ENCODE measurements at places on chromosomes 2 and 18.

DNA sequence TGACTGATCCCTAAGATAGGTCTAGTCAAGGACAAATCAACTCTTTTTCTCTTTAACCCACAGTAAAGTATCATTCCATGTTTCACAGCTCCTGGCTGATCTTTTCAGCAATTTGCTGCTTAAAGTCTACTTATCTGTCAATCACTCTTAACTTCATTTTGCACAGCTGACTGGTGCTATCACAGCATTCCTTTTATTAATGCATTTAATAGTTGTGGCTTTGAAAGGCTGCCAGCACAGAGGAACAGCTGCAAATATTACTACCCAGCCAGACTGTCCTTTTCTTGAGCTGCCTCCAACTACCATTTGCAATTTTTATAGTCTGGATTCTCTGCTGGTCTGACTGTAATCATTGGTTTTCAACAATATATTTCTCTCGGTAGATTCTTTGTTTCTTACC, 303.5 kb downstream of the STK39 start:
- no peak for DNase-seq

DNA sequence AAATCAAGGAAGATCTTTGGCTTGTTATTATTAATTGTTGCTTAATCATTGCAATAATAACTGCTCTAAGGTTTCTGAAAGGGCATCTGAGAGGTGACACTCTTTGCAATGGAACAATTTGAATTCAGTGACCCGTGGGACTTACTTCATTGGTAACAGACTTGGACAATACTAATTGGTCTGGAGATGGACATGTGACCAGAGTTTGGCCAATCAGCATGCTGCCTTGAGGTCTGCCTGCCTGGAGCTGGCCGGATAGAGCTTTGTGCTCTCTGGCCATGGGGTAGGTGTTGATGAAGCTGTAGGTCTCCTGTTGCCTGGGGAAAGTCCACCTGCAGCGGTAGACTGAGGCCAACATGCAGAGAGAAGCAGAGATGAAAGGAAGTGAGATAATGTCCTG, 24.0 kb upstream of the VPS4B start:
- DNase-seq = no peak

- DNase-seq = no peak
Observed at GRCh38 chr2:98454500-98455235, 10.0 kb downstream of the INPP4A start.

DNA sequence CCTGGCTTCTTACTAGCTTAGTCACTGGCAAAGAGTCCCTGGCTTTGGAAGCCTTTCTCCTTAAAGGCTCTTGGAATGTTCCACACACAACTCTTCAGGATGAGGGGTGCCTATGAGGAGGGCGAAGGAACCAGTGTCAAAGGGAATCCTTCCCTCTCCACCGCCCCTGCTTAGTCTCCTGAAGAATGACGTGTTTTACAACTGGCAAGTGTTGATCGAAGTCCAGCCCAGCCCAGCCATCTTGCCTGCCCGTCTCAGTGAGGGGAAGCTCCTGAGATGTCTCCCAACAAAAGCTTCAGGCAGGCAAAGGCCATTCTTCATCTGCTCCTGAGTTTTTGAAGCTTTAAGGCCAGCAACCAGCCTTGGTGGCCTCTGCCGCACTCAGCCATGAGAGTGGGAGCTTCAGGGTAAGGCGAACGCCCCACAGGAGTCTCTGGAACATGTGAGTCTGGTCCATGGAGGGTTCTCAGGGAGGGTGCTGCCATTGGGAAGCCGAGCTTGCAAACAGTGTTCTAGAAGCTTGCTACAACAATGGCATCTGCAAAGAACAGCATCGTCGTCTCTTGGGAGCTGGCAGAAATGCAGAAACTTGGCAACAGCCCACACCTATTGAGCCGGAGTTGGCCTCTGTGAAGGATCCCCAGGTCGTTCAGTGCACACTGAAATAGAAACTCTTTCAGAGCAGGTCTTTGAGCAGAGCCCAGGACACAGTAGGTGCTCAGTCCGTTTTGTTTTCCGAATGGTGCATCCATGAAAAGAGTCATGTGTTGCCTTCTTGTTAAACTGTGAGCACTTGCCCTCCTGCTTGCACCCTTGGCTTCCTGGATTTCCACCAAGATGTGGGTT, 220.7 kb downstream of the SEPTIN10 start:
- DNase-seq = no peak

DNA sequence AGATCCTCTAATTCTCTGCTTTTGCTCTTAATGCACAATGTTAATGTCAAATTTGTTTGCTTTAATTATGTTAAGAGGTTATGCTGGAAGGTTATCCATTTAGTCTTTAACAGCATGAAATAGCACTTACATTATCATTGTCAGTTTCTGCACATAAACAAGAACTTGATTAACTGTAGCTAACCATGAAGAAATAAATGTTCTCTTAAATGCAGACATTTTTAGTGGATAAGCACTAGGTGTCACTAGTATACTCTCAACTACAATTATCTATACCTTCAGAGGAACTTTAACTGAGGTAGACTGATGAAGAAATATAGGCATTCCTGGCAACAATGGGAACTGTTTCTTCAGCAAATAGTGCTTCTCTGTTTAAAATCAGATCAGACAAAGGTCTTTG, 178.8 kb upstream of the CHST9 start:
- DNase-seq = peak; percentile 34

DNA sequence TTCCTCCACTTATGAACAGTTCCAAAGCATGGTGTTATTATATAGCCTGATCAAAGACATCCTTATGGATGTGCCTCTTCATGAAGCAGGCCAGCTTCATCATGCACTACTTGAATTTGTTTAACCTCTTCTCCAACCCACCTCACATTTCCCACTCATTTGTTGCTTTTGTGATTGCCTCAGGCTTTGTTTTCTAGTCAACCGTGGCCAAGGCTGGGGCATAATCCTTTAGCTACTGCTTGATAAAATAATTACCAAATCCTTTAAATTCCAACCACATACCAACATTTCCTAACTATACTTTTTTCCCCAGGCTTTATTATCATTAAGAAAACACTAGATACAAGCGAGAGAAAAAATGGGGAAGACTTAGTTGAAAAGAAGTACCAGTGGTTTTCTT, 39.6 kb upstream of the SCN1A start:
- no peak for DNase-seq

GRCh38 chr2:99504844-99505584, 15.2 kb upstream of the REV1 start:
- DNase-seq = no peak

GRCh38 chr2:136125236-136125635, 7.3 kb upstream of the CXCR4 start:
- no peak for DNase-seq

- no peak for DNase-seq
Observed at GRCh38 chr18:1618364-1618763, 713.7 kb downstream of the ADCYAP1 start.

DNA sequence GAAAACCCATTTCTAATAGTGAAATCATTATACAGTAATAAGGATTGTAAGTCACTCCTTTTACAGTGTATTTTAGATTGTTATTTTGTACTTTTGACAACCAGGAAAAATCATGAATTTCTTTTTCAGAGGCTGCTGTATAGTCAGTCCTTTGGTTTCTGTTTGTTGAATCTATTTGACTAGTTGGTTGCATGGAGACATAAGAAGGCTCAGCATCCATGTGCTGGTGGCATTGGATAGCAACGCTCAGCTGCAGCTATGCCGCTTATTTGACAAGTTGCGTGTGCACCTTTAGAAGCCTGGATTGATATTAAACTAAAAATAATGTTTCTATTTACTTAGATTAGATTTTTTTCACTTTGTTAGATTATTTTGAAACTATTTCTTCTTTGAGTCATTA, 254.1 kb upstream of the SYT4 start:
- DNase-seq = no peak

- DNase-seq = no peak
Observed at GRCh38 chr2:45833968-45834344, 182.5 kb downstream of the PRKCE start.

DNA sequence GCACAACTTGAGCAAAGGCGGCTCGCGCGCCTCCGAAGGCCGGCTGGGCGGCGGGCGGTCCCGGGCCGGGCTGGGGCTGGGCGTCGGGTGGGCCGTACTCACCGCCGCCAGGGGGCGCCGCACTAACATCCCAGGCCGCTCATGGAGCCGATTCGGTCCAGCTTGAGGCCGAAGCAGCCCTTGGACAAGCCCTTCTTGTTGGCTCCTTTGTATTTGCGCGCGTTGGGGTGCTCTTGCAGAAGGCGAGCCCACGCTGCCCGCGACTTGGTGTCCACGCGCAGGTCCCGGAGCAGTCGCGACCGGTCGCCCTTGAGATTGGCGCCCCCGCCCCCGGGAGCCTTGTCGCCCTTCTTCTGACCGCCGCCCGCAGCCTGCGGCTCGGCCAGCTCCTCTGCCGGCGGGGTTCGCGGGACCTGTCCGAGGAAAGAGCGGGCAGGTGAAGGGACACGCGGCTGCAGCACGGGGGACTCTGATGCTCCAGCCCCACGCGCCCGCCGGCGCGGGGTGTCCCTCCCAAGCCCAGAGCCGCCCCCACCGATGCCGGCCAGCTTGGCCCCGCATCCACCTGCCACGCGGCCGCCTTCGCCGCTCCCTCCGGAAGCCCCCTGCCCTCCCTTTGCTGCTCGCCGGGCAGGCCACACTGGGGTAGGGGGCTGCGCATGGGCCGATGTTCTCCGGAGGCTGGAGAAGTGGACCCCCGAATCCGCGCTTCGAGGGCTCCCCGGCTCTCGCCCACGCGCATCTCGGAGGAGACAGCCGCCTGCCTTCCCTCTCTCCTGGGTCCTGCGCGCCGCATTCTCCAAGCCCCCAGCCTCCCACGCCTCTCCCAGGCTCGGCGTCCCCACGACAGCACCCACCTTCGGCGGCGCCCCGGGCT, 655 bp downstream of the NPPC start:
- peak; percentile 91 for DNase-seq

Measured in NCI-H510A treated with DMSO at 0.1 percent for 48 hours (cell line).